ENCODE measurements at places on chromosomes 6 and 20.

DNA sequence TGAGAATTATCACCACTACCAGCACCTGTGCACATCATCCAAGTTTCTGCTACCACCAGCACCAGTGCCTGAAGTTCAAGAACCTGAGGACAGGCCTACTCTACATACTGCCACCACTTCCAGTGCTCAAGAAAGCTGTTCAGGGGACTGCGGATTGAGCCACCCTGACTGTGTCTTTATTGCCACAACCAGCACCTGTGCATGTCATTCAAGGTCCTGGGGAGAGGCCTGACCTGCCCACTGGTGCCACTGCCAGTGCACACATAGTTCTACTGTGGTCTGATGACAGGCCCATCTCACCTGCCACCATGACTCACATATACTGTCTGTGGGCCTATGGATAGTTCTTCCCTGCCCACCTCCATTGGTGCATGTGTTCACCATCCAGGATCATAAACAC, 559.4 kb downstream of the COL12A1 start:
- no peak for DNase-seq

DNA sequence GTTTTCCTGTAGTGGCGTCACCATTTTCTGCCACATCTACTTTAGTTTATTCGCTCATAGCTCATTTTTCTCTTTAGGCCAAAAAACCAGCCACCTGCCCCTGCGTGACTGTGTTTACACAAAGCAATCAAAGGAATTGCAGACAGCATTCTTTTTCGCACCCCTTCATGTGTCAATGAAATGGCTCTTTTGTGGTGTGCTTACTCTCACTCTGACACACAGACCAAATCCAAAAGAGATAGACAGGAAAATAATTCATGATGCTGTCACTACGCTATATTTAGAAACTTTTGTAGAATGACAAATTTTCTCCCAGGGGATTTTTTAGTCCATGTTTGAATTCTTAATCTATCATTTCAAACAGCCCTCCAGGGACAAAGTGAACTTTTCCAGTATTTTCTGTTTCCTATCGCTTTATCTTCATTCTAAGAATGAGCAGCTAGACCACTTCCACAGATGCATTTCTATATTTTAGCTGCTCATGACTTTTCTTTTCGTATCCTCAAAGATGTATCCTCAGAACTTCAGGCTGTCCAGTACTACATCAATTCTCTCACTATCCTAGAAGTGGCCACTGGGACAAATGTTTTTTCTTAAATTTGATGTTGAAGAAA, 37.9 kb upstream of the KHDRBS2 start:
- no peak for DNase-seq

GRCh38 chr6:159969921-159970320, 1.0 kb downstream of the IGF2R start:
- DNase-seq, result peak; percentile 72

DNA sequence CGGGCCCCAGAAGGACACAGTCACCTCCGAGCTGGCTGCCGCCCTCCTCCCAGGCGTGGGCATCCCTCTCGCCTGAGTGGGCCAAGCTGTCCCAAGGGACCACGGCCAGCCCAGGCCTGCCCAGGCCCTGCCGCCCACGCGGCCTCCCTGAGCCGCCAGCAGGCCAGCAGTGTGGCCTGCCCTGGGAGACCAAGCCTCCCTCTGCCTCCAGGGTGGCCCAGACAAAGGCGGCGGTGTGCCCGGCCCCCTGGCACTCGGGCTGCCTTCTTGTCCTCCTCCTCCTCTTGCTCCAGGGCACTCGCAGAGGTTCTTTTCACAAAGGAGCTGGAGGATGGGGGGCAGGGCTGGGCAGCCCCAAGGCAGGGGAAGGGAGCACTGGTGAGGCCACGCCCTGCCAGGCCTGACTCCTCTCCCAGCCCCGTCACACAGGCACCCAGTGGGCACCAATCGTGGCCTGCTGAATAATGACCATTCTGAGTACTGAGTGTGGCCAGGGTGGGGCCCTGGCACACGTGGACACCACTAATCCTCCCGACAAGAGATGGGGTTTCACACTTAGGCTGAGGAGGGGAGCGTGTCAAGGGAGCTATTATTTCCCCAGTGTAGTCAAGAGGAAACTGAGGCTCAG, 25.3 kb downstream of the NOL4L start:
- no peak for DNase-seq

DNA sequence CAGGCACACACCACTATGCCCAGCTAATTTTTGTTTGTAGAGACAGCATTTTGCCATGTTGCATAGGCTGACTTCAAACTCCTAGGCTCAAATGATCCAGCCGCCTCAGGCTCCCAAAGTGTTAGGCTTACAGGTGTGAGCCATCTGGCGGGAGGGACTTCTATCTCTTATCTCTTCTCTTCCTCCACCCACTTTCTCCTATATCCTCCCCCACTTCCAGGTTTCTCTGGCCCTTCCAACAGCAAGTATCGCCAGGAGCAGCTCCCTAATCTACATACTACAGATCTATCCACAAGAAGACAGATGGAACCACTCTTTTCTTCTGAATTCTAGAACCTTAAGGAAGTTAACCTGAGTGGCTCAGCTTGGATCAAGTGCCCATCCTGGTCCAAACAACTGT, 5.1 kb upstream of the TOP1 start:
- no peak for DNase-seq

- no peak for DNase-seq
Observed at GRCh38 chr6:160791981-160792418, 90.0 kb downstream of the PLG start.

DNA sequence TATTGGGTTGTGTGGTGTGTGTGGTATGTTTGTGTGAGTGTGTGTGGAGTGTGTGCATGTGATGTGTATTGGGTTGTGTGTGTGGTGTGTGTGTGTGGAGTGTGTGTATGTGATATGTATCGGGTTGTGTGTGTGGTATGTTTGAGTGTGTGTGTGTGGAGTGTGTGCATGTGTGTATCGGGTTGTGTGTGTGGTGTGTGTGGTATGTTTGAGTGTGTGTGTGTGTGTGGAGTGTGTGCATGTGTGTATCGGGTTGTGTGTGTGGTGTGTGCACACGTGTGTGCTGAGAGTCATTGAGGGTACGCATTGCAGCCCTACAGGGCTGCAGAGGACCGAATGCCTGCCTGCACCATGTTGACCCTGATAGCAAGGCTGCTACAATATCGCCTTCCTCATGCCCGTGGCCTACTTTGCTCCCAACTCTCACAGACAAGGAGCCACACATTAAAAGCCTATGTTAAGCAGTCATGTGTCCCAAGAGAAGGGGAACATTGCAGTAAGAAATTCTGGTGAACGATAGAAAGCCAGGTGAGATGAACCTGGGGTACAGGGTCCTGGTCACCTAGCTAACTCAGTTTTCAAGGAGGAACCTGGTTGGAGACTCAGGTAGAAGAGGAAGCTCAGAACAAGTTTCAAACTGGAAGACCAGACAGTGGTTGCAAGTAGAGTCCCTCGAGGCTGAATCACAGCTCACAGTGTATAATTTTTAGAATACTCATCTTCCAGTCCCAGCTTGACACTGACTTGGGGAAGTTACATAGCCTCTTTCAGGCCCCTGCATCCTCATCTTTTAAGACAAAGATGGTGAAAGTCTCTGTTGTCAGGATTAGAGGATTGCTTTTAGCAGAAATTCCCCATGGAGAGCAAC, 45.7 kb upstream of the TMEM170B start:
- DNase-seq, result no peak

GRCh38 chr6:139271056-139271455, 20.7 kb downstream of the TXLNB start:
- DNase-seq, result no peak

GRCh38 chr6:878179-878578, 185.2 kb upstream of the EXOC2 start:
- DNase-seq, result no peak

GRCh38 chr6:683742-684440, 9.0 kb downstream of the EXOC2 start:
- DNase-seq, result no peak

DNA sequence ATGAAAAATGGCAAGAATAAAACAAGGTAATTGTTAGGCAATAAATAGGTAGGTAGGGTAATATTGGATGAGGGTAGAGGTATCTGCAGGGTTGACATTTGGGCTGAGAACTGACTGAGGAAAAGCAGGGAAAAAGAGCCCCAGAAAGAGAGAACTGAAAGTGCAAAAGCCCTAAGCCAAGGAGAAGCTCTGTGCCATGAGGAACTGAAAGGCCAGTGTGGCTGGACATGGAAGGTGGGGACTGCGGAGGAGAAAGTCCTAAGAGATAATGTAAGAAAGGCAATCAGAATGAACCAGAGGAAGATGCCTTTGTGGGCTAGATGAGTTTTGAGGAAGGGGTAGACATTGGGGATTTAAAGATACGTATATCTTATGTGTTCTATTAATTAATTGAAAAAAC, 9.9 kb upstream of the HIVEP2 start:
- no peak for DNase-seq

GRCh38 chr6:35489995-35490791, 6.7 kb downstream of the TEAD3 start:
- DNase-seq, result no peak

GRCh38 chr6:158963020-158963808, 36.8 kb downstream of the RSPH3 start:
- no peak for DNase-seq

DNA sequence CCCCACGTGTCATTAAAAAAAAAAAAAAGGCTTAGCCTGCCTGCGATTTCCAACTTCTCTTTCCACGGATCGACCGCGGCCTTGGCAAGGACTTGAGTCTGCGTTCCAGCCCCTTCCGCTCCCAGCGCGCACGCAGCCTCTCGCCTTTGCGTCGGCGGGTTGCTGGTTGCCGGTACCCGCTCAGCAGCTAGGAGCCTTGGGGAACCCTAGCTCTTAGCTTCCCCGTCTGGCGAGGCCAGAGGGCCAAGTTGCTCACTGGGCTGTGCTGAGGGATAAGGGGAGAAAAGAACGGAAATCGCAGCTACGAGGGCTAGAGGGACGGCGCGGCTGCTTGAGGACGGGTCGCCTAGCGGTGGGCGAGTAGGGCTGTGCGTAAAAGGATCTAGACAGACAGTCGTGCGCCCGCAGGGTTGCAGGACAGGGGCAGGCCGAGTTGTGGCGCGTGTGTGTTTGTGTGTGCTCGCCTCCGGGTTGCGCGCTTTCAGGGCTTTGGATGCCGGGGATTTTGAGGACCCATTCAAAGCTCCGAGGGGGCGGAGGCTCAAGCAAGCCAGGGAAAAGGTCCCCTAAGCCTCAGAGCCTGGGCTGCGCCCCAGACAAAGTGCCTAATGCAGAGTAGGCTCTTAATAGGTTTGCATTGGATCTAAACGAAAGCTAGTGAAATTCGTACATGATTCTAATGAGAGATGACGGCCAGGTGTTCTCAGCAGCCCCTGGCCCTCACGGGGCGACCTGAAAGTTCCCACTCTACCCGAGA, 40.5 kb upstream of the OSTM1 start:
- DNase-seq, result peak; percentile 27

DNA sequence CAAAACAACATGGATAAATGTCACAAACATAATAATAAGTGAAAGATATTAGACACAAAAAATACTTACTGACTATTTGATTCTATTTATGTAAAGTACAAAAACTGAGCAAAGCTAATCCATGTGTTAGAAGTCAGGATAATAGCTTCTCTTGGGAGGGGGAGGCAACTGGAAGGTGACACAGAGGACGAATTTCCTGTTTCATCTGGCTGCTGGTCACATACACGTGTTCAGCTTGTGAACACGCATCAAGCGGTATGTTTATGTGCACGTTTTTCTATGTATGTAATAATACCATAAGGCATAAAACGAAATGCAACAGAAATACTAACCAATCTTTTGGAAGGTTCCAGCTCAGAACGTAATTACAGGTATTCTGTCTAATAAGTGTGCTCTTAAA, 54.3 kb downstream of the MKKS start:
- peak; percentile 33 for DNase-seq

DNA sequence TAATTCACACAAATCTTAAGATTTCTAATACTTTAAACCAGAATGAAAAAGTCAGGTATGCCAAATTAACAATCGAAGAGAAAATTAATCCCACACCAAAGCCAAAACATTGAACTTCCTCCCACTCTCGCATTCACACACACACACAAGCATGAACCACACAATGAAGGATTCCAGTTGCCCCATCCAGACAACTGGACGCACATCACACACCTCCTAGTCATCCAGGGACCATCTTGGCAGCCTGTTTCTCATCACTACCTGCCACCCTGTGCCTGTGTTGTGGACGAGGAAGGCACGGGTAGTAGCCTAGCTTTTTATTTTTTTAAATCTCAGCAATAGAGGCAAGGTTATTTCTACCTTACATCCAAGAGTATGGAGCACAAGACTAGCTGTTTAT, 15.2 kb downstream of the B4GALT5 start:
- no peak for DNase-seq

GRCh38 chr6:15993716-15994228, 135.1 kb upstream of the MYLIP start:
- no peak for DNase-seq

DNA sequence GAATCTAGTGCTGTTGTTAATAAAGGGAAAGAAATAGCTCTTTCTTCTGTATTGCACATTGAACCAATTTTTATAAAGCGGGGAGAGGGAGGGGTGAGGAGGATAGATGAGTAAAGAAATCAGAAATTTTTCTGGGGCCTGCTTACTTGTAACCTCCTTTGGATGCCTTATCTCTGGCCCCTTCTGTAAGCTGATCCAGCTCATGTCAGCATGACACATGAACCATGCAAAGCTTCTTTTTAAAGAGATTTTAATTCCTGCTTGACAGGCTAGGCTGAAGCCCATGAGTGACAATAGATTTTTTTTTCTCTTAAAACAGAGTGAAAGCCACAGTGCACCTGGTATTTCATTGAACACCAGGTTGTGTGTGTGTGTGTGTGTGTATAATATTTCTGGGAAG, 325.3 kb downstream of the PRL start:
- no peak for DNase-seq

GRCh38 chr6:137830511-137830911, 36.5 kb upstream of the TNFAIP3 start:
- no peak for DNase-seq

DNA sequence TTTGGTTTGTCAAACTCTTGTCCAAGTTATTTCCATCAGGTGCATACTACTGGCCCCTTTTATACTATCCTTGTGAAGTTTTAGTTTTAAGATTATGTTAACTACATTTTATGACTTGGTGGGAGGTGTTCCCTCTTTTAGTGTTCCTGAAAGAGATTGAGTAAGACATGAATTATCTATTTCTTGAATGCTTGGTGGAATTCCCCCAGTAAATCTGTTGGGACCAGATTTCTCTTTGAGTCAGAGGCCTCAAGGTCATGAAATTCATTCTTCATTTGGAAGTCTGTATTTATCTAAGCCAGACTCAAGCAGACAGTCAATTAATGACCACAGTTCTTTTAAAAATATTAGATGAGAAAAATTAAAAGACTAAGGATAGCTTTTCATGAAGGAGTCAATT, 81.3 kb downstream of the MOXD1 start:
- no peak for DNase-seq

- no peak for DNase-seq
Observed at GRCh38 chr6:106165885-106166485, 79.8 kb downstream of the PRDM1 start.

DNA sequence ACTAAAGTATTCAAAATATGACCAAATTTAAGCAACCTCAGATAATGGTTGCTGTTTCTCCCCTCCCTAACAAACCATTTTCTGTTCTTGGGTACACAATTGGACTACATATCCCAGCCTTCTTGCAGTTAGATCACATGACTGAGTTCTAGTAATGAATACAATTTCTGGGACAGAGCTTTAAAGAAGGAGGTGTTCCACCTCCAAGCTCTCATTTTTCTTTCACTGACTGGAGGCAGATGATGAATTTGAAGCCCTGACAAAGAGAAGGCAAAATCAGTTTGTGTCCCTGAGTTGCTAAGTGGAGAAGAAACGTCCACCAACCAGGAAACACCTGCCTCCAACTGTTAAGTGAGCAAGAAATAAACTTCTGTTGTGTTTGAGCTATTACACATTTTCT, 117.2 kb downstream of the LCA5 start:
- DNase-seq, result no peak

- no peak for DNase-seq
Observed at GRCh38 chr6:32126880-32127279, 1.2 kb downstream of the ATF6B start.

Data from kidney capillary endothelial cell (primary cell).